H1 (cell line): ENCODE measurements at places on chromosomes 1 and 21.
A peak's percentile ranks its signal among the peaks of the same experiment; 100 is the strongest.

DNA sequence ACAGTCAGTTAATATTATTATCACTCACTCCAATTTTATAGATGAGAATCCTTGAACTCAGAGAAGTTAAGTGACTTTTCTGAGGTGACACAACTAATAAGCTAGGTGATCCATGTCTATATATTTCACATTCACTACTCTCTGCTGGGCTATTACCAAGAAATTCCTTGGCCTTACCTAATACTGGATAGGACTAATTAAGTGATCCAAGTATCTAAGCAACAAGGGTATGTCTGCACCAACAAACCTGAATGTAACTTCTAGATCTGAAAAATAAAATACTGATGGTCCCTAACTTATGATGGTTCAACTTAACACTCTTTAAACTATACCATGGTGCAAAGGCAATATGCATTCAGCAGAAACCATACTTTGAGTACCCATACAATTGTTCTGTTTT lies 14.8 kb upstream of the CASQ2 start:
- H3K36me3 ChIP-seq, result no peaks in the 10 kb centered on the region
- no peak overlapping the region for H3K27ac ChIP-seq
- no peaks in the 10 kb centered on the region for H3K27me3 ChIP-seq
- no peak for DNase-seq
- no peaks in the 10 kb centered on the region for H3K4me1 ChIP-seq
- H3K4me3 ChIP-seq, result no peak overlapping the region

DNA sequence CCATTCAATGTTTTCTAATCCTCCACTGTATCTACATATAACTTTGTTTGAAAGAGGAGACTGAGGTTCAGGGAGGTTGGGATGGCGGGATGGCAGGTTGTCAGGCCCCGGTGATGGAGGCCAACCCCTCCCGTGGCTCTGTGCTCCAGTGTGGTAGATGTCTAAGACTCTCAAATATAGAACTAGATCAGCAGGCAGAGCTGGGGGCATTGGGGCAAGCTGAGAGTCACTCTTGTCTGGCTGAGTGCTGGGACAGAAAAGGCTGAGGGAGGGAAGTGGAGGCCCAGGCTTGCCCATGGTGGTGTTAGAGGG lies 1.7 kb downstream of the IL6R start:
- H3K36me3 ChIP-seq, result no peaks in the 10 kb centered on the region
- DNase-seq, result no peak
- no peak overlapping the region for H3K4me3 ChIP-seq
- peaks cover 24% of the 10 kb centered on the region for H3K27me3 ChIP-seq
- no peak overlapping the region for H3K27ac ChIP-seq

DNA sequence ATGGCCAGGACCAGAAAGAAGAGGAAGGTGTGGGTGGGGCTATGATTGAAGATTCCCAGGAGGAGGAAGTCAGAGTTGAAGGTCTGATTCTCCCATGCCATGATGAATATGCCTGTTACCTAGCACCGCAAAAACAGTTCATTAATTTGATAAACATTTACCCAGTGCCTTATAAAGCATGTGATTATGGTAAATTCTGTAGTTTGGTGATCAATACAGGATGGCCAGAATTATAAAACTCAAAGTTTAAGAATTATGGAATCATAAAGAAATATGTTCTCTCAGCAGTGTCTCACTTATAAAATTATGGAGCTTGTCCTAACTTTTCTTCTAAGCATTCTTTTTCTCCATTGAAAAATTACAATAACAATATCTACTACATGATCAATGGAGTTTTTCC lies at the start of gene OR2M7:
TSS of gene OR2M7 (minus strand) at position 101 of the 400 bp plus-strand sequence. CDS start at position 101, 0 bp downstream.
- H3K4me3 ChIP-seq, result no peak within 1 kb of the TSS
- no peak for DNase-seq
- no peaks in the 10 kb centered on the region for H3K27me3 ChIP-seq
- no peaks in the 10 kb centered on the region for H3K36me3 ChIP-seq
- no peaks in the 10 kb centered on the region for H3K4me1 ChIP-seq
- H3K27ac ChIP-seq, result no peak within 1 kb of the TSS

- H3K4me1 ChIP-seq, result no peaks in the 10 kb centered on the region
- H3K36me3 ChIP-seq, result no peaks in the 10 kb centered on the region
- H3K4me3 ChIP-seq, result 0 out of 2 replicates have a peak overlapping the region, but pooled peaks have one; percentile 17
- DNase-seq, result no peak
Measured at GRCh38 chr1:78227705-78228635, 182.2 kb downstream of the GIPC2 start.

DNA sequence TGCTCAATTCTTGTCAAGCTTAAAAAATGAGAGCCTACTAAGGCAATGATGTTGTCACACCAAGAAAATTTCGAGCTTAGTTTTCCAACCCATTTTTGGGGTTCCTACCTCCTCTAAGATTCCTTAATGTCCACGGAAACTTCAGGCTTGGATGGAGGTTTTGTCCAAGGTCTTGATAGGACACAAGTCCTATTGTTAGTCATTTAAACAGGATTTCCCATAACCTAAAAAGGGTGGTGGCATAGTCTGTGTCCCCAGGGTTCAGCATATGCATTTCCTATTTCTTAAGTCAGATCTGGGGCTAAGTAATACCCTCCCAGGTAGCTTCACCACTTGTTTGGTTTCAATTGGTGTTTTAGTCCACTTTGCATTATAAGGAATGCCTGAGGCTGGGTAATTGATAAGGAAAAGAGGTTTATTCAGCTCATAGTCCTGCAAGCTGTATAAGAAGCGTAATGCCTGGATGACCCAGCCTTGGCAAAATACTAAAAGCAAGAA lies 10.9 kb upstream of the PADI2 start:
- no peak for DNase-seq
- no peaks in the 10 kb centered on the region for H3K27me3 ChIP-seq
- H3K27ac ChIP-seq, result no peak overlapping the region
- no peaks in the 10 kb centered on the region for H3K36me3 ChIP-seq

GRCh38 chr1:87333692-87334347 lies 5.1 kb downstream of the LMO4 start:
- H3K4me3 ChIP-seq, result peak overlapping the region; percentile 54; the same call in 1 of the 2 replicates
- no peaks in the 10 kb centered on the region for H3K27me3 ChIP-seq
- peaks cover 9% of the 10 kb centered on the region; the same call in 1 of the 2 replicates for H3K36me3 ChIP-seq
- peaks cover 2% of the 10 kb centered on the region; the same call in 1 of the 2 replicates for H3K4me1 ChIP-seq
